Hepatocyte (in vitro differentiated cells): ENCODE measurements at places on chromosomes 2 and 18. TPM values are rescaled to one million over a fixed set of nuclear protein-coding genes. Genes with fewer than 3 reads are reported as not detected.

- no peak for DNase-seq
These were observed 123.7 kb upstream of the CTDP1 start for GRCh38 chr18:79555885-79556284.

DNA sequence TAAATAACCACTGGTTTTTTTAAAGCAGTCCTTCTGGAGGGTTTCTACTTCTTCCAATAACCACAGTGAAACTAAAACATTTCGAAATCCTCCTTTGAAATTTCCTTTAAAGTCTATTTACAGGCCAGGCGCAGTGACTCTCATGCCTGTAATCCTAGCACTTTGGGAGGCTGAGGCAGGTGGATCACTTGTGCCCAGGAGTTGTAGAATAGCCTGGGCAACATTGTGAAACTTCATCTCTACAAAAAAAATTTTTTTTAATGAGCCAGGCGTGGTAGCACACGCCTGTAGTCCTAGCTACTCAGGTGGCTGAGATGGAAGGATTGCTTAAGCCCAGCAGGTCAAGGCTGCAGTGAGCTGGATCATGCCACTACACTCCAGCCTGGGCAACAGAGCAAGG is 15.2 kb downstream of the KIDINS220 start:
- DNase-seq = no peak

GRCh38 chr2:28325567-28326468 is 66.8 kb upstream of the FOSL2 start:
- DNase-seq = no peak

DNA sequence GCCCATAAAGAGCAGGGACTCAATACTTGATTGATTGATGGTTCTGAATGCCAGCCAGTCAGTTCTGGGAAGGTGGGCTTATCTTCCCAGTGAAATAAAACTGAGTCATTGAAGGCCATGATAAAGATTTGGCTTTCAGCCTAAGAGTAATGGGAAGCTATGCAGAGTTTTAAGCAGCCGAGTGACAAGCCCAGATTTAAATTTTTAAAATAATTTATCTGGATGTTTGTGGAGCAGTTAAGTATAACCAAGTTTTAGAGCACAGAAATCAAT is 122.8 kb downstream of the RAPGEF4 start:
- DNase-seq = no peak

- no peak for DNase-seq
These were observed 12.2 kb upstream of the ACKR3 start for GRCh38 chr2:236557306-236558030.

DNA sequence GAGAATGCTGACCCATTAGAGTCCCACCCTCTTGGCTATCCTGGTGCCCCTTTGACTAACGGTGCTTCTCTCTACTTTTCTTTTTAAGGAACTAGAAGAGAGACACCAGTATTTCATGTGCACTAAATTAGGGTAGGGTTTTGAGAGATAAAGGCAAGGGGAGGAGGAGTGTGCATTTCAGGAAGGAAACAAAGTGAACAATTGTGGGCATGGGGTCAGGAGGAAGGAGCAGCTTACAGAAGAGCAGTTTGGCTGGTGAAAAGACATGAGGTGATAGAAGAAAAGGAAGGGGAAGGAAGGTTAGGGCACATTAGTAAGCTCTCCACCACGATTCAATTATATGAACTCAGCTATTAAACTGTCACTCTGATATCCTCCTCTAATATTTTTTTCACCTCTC is 105.8 kb upstream of the CTAGE1 start:
- no peak for DNase-seq

The ZBTB7C gene
- 1.0 and 2.0 TPM in 2 replicates for total RNA-seq

DNA sequence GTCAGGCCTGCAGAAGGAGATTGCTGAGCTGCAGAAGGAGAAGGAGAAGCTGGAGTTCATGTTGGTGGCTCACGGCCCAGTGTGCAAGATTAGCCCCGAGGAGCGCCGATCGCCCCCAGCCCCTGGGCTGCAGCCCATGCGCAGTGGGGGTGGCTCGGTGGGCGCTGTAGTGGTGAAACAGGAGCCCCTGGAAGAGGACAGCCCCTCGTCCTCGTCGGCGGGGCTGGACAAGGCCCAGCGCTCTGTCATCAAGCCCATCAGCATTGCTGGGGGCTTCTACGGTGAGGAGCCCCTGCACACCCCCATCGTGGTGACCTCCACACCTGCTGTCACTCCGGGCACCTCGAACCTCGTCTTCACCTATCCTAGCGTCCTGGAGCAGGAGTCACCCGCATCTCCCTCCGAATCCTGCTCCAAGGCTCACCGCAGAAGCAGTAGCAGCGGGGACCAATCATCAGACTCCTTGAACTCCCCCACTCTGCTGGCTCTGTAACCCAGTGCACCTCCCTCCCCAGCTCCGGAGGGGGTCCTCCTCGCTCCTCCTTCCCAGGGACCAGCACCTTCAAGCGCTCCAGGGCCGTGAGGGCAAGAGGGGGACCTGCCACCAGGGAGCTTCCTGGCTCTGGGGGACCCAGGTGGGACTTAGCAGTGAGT is 19.4 kb downstream of the FOSL2 start:
- no peak for DNase-seq

GRCh38 chr2:205954707-205955106 is 131.3 kb downstream of the INO80D start:
- no peak for DNase-seq

GRCh38 chr2:203021991-203022390 is 7.3 kb downstream of the NBEAL1 start:
- DNase-seq = no peak

The PAIP2B gene
- total RNA-seq = 4.4 and 4.8 TPM in 2 replicates

- no peak for DNase-seq
These were observed 19.4 kb upstream of the UBE2E3 start for GRCh38 chr2:180960982-180961381.

The CFAP210 gene
- 0.12 TPM in 1 of 2 replicates, not detected in the other for total RNA-seq

The GKN2 gene
- total RNA-seq = not detected in 2 replicates

The AMMECR1L gene
- 10.1 and 14.7 TPM in 2 replicates for total RNA-seq

The AFG3L2 gene
- 60.2 and 60.8 TPM in 2 replicates for total RNA-seq

- no peak for DNase-seq
These were observed 18.4 kb upstream of the YES1 start for GRCh38 chr18:830315-830901.

DNA sequence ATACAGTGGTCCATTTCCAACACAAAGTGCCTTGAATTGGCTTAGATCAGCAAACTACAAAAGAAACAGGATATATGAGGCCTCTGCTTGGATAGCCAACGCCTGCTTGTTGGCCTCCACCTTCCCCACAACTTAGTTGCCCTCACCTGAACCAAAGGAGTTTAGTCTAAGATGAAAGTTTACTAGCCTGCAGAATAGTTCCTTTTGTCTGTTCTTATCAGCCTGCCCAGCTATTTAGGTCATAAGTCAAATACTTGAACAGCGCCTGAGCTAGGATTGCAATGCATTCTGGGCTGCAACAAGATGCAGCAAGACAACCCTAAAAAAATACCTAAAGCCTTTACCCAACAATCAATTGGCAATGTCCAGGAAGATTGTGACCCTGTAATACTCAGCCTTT is 13.1 kb upstream of the EPG5 start:
- DNase-seq = peak; percentile 24

The ANKRD12 gene
- 28.5 and 29.2 TPM in 2 replicates for total RNA-seq

The KHK gene
- total RNA-seq = 26.1 and 28.7 TPM in 2 replicates

- no peak for DNase-seq
These were observed 313.5 kb upstream of the SLC39A10 start for GRCh38 chr2:195343540-195343939.

DNA sequence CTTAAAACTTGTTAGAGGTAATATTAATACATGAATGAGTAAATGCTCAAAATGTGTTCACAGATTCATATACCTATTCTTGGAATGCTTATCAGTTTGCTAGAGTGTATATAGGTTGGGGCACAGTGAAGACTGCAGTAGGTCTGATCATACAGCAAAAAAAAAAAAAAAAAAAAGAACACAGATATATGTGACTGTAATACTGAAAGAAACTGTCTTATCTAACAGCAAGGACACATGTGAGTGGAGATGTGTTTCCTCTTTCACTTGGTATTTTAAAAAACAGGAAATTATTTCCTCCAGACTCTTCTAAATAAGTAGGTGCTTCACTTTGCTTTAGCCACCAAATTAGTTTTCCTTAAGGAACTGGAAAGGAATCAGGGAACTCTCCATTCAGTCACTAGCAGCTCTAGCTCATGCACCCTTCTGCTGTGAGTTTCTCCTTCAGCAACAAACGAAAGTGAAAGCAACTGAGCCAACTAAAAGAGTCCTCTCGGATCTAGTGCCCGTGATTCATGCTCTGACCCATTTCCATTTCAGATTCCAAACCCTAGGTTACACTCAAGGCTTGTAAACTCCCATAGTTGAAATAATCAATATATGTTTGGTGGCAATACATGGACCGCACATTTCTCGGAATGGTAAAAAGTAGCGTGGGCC is 98.5 kb downstream of the DSEL start:
- peak; percentile 13 for DNase-seq

DNA sequence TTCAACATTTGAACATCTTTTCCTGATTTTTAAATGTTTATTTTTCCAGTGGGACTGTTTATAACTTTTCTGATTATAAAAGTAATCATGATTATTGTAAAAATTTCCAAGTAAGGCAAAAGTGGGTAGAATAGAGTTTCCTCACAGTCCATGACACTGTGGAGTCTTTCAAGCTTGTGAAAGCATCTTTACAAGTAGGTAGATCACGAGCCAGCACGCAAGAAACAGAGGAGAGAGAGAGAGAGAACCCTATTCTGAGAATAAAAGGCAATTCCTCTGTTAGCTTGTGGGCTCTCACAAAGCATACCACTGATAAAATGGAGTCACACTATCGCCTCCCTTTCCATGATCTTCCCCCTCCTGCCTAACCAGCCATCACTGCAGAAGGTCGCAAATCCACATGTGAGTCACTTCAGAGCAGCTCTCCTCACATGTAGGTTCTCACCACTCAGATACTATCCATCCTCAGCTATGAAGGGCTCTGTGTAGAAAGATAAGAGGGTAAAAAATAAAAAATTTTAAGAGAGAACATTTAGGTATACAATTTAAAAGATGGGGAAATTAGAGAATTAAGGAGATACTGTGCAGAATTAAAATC is 40.3 kb downstream of the AAK1 start:
- no peak for DNase-seq

- DNase-seq = no peak
These were observed 15.1 kb downstream of the IL1R2 start for GRCh38 chr2:102006886-102007278.

DNA sequence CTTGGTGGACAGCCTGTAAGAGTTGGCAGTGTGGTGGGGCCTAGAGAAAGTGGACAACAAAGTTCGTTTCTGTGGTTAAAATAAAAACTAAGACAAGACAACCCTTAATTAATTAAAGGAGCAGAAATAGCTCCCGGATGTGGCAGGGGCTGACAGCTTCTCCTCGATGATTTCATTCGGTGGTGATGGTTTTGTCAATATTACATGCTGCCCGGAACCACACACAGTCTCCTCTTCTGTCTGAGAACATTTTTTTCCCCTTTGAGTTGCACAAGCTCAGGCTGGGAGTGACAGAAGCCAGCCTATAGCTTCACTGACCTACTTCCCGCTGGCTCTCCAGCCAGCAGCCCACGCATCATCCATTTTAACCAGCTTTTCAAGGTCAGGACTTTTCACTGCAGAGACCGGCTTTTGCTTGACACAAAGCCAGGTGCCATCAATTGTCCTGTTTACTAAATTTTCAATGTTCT is 378.8 kb downstream of the SLC4A3 start:
- no peak for DNase-seq

DNA sequence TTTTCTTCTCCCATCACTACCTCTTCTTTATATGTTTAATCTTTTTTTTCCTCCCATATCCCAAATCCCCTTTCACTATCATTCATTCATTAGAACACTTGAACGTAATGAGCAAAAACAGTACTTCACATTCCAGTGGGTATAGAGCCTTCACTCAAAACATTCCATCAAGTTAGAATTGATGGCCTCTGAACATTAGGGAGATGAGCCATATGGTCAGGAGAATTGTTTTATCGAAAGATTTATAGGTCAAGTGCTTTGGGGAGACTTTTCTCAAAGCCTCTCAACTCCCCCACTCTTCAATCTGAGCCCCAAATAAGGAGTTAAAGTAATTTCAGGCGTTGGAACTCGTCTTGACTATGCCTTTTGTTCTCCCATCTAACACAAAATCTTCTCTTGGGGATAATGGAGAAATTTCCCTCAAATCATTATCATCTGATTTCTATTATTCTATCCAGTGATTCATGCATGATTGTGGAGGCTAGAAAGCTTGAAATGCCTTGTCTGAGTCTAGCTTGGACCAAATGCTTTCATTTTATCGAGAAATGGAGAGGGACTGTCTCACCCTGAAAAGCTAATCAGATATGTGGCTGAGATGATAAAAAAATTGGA is 79.2 kb downstream of the KIAA2012 start:
- no peak for DNase-seq

- no peak for DNase-seq
These were observed 97.2 kb upstream of the TEX51 start for GRCh38 chr2:126801473-126801872.

The TP53I3 gene
- 29.8 and 31.9 TPM in 2 replicates for total RNA-seq

DNA sequence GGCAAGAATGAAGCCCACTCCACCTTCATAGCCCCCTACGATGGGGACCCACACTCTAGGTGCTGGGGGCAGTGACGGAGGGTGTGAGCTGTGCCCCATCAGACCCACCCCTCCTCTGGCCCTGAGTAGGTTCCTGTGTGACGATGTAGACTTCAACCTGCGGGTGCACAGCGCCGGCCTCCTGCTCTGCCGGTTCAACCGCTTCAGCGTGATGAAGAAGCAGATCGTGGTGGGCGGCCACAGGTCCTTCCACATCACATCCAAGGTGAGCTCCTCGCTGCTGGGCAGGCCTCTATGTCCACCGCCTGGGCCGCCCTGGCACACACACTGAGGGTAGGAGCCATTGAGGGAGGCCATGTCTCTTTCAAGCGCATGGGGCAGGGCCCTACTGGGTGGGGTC is 34.9 kb downstream of the NTSR2 start:
- DNase-seq = no peak

DNA sequence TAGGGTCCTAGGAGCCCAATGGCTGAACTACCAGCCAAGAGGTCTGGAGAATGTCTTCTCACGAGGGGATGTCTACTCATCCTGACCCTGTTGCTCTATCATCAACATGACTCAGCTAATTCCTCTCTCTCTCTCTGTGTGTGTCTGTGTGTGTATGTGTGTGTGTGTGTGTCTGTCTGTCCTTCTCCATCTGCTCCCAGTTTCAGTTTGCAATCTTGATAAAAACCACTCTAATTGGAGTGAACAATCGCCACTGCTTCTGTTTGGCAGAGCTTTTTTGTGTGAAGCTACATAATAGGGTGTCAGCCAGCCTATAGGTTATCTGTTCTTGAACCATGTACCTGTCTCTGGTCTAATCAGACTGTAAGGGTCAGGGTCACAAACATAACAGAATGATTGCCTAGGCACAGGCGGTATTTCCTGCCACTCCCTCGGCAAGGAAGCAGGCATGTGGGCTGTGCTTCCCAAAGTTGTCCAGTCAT is 219.8 kb downstream of the SH3BP4 start:
- peak; percentile 31 for DNase-seq

- DNase-seq = no peak
These were observed 72.5 kb downstream of the HS1BP3 start for GRCh38 chr2:20578266-20578894.

DNA sequence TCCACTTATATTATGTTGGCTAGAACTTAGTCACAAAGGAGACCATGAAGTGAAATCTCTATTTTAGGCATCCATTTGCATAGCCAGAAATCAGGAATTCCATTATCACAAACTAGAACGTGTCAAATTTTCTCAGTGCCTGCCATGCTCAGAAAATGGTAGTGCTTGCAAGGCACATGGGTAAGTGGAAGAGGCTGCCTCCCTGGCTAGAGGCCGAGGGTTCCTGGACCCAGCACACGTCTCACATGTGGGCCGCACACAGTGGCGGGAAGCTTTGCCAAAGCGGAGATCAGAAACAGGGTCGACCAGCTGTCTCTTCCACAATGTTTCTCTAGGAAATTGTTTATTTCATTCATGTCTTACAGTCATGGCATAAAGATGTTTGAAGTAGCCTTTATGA is 42.3 kb downstream of the TRAF3IP1 start:
- DNase-seq = no peak
